SHP77 treated with DMSO at 0.1 percent for 48 hours (cell line): ENCODE measurements at places on chromosomes 5 and 9.

GRCh38 chr9:92492781-92493401 lies 10.6 kb upstream of the ASPN start:
- no peak for DNase-seq

- DNase-seq: peak; percentile 50
Measured at GRCh38 chr5:104817127-104817526, 1254.5 kb upstream of the NUDT12 start.

- no peak for DNase-seq
Measured at GRCh38 chr9:9874270-9874669, 738.5 kb downstream of the PTPRD start.

GRCh38 chr5:126053630-126054029 lies 369.6 kb upstream of the GRAMD2B start:
- no peak for DNase-seq

GRCh38 chr9:98886691-98887229 lies 56.9 kb upstream of the COL15A1 start:
- no peak for DNase-seq

DNA sequence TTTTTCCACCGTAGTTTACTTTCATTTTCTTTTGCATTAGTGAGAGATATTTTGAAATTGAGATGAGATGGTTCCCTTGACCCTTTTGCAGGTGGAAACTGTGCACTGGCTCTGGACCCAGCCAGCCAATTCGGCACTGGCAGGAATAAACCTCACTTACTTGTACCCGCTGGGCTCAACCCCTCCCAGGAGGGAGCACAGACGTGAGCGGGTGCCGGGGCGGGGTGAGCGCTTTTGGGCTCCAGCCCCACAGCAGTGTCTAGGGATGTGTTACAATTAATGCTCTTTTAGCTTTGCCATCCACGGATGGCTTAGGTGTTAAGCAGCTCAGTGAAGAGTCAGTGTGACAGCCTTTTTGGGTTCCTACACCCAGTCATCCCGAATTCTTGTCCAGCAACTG lies 766.1 kb upstream of the CHD1 start:
- no peak for DNase-seq

GRCh38 chr9:93808115-93809029 lies 146.8 kb downstream of the BARX1 start:
- no peak for DNase-seq

DNA sequence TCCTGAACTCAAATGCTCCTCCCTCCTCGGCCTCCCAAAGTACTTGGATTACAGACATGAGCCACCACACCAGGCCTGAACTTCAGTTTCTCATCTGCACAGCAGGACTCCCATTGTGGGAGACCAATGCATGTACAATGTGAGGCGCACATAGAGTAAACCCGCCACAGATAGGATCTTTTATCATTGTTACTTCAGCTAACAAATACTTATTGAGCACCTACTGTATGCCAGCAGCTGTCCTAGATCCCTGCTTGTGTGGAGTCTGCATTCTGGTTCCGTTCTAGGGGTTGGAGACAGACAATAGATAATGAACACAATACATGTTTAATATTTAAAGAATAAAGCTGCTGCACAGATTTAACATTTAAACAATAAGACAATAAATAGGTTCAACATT lies 6.3 kb upstream of the SLC25A51 start:
- no peak for DNase-seq

DNA sequence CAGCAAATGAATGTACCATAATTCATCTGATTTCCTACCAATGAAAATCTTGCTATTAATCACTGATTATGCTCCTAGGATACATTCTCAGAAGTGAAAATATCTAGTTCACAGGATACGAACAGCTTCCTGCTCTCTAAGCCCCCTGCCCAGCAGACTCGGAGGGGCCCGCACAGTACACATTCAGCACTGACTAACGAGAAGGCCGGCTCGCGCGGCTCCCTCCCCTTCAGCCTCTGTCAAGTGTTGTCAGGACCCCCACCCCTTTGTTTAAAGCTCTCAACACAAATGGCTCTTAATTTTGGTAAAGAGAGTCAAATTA lies 82.0 kb downstream of the PRRT1B start:
- no peak for DNase-seq

DNA sequence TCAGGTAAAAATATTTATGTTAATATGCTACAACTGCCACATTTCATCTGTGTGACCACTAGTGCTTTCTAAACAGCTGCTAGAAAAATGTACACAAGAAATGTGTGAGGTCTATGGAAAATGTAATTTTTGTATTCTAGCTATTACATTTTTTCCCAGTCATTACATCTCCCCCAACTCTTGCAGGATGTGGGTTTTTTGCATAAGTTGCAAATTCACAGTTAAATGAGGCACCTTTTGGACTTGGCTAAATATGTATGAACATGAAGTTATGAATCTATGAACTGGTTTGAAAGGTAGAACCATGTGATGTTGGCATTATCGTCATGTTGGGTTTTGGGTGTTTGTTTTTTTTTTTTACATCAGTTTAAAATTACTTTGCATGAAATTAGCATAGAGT lies 590.4 kb upstream of the WWC1 start:
- DNase-seq: no peak

- peak; percentile 16 for DNase-seq
Measured at GRCh38 chr9:131546336-131547084, 1.2 kb downstream of the PRRT1B start.

GRCh38 chr5:77550406-77550805 lies 58.3 kb upstream of the WDR41 start:
- no peak for DNase-seq

DNA sequence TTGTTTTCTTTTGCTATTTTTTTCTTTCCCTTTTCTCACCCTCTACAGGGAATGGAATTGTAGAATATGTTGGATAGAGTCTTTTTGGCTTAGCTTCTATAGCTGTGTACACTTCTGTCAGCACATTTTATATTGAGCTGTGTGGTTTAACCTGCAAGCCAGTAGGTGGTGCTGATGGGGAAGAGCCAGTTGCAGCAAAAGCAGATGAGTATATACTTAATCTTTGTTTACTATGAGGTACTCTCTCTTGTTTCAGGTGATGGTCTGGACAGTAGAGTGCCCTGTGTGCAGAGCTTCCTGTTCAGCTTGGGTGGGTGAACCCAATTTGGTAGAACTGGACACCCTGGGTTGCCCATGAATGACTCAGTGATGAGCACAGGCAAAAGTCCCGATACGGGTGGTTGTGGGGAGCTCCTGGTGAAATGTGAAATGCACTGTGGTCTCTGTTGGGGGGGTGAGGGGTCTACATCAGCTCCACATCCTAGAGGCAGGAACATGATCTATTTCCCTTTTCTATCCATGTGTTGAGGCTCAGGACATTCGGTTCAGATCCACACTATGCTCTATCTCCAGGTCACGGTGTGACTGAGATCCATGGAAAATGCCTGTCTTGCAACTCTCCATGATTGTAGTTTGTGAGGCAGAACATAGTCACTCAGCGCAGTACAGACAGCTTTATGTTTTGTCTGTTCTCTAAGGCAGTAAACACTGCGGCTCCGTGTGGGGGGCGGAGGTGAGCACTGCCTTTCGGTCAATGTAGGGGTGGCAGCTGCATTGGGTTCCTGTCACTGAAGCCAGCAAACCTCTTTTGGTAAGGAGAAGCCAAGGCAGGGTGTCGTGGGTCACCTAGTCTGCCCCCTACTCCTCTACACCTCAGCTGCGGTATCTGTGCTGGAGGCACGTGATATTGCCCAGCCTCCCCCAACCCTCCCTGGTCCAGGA lies 353.2 kb downstream of the PRR16 start:
- no peak for DNase-seq

DNA sequence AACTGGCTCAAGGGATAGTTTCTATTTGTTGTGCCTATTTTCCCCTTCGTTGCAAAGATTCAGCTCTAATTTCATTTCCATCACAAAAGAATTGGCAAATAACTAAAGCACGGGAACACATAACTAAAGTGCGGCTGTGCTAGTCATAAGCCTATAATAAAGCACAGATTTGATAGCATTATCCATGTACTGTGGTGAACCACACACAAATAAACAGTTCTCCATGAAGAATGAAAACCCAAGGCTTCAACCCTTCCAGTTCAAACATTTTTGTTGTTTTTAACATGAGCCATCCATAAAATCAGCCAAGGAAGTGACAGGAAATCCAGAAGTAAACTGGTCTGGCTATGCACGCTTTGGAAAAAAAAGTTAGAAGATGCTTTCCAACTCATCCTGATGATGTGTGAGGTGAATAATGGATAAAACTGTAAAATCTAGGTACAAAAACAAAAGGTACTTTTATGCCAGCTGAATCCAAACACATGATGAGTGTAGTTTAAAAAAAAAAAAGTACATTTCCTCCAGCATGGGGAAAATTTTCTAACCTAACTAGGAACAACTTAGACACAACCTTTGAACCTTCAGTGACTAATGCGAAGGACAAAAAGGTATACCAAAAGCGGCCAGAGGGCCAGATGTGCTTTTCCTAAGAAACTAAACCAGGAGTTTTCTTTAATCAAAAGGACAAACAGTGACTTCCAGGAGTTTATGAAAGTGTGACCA lies 10.2 kb downstream of the ZNF608 start:
- DNase-seq: no peak
